ENCODE measurements at places on chromosomes 7 and 10. TPM values are rescaled to one million over a fixed set of nuclear protein-coding genes. Genes with fewer than 3 reads are reported as not detected.

DNA sequence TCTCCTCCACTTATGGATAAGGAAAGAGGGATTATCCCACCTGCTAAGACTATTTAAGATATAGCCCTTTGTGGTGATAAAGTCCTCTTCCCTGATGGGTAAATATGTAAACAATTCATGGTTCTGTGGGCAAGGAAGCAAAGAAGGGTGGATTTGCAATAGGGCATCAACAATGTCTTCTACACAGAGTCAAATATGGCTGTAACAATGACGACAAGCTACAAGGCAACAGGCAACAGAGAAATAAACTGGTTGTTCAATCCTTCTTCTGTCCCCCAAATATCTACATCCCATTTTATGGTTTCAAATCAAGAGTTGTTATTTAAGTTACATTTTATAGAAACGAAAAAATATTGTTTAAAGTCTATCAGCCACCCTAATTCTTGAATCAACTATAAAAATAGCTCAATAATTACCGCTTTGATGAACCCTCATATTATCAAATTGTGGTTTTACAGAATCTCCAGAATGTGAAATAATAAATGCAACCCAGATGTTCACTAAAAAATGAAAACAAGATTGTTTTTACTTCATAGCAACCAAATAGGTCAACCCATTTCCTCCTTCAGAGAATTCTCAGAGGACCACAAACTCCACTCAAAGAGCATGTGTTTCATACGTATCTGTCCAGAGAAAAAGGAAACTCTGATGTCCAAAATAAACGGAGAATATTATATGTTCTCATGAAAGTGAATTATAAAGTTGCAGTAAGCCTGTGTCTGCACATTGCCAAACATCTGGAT is 13.8 kb downstream of the CYTH3 start:
- DNase-seq: no peak

Gene PON1
- not detected for total RNA-seq

DNA sequence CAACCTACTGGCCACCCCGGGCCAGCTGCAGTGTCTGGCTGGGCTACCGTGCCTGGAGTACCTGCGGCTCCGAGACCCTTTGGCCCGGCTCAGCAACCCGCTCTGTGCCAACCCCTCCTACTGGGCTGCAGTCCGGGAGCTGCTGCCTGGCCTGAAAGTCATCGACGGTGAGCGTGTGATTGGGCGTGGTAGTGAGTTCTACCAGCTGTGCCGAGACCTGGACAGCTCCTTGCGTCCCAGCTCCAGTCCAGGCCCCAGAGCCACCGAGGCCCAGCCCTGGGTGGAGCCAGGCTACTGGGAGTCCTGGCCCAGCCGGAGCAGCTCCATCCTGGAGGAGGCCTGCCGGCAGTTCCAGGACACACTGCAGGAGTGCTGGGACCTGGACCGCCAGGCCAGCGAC is 4.2 kb downstream of the RARRES2 start:
- no peak for DNase-seq

Gene PNLIPRP1
- total RNA-seq: not detected

Gene UPK3B
- total RNA-seq: not detected

DNA sequence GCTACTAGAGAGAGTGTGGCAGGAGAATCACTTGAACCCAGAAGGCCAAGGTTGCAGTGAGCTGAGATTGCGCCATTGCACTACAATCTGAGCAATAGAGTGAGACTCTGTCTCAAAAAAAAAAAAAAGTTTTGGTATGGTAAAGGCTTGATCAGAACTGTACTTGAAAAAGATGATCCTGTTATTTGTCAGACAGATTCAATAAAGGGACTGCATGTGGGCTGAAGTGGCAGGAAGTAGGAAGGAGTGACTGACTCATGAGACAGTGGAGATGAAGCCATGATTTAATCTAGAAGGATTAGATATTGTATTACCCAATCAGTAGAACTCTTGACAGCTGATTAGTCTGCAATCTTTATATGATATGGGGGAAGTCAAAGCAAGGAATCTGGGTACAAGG is 2.7 kb upstream of the TMEM254 start:
- no peak for DNase-seq

- DNase-seq: no peak
Observed at GRCh38 chr7:30351724-30352123, 67.3 kb downstream of the ZNRF2 start.

Gene XRCC2
- 6.8 TPM for total RNA-seq

Gene SFTPD
- total RNA-seq: not detected

GRCh38 chr10:112454910-112455779 is 8.1 kb downstream of the VTI1A start:
- DNase-seq: no peak

GRCh38 chr10:16310440-16310839 is 126.4 kb upstream of the PTER start:
- no peak for DNase-seq

Gene TET1
- 2.0 TPM for total RNA-seq

Gene AZGP1
- total RNA-seq: 1.3 TPM

GRCh38 chr10:12031404-12031803 is 11.2 kb downstream of the UPF2 start:
- DNase-seq: no peak

GRCh38 chr10:91935886-91936285 is 12.3 kb downstream of the BTAF1 start:
- no peak for DNase-seq

DNA sequence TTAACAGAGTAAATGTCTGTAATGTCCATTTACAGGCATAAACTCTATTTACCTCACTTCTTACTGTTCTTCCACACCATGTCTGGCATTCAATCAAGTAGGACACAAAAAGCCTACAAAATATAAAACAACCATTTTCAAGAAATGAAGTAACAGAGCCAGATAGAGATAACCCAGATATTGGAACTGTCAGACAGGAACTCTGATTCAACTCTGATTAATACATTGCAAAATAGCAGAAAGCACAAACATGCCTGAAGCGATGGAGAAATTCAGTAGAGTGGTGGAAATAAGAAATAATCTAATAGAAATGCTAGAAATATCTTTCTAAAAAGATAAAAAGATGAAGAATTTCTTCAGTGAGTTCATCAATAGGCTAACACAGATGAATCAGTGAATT is 964.4 kb downstream of the PCDH15 start:
- no peak for DNase-seq

Gene NCAPG2
- total RNA-seq: 26.0 TPM

GRCh38 chr7:102180727-102181126 is 105.9 kb upstream of the SH2B2 start:
- DNase-seq: no peak

- no peak for DNase-seq
Observed at GRCh38 chr10:122884166-122884565, 4.8 kb upstream of the FAM24B start.

GRCh38 chr10:27723436-27723835 is 22.2 kb downstream of the MKX start:
- DNase-seq: peak; percentile 36

Gene SPDYE1
- not detected for total RNA-seq

Gene GBX1
- not detected for total RNA-seq

Gene PHYHIPL
- total RNA-seq: 0.06 TPM

GRCh38 chr7:83824214-83824613 is 175.3 kb upstream of the SEMA3E start:
- DNase-seq: no peak

DNA sequence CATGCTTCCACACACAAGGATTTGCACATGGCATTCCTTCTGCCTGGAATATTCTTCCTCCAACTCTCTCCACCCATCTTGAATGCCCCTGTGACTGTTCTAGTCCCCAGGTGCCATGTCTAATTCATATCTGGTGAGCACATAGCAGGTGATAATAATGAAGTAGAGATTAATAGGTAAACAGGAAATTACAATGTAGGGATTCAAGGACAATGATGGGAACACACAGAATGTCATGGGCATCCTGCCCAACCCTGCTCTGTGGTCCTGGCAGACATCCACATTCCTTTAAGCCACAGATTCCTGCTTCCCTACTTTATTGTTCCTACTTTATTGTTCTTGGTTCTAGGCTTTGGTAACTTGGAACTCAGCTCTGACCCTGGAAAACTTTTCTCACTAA is 115.8 kb downstream of the THSD7A start:
- peak; percentile 85 for DNase-seq

Gene CALML3
- total RNA-seq: not detected

- no peak for DNase-seq
Observed at GRCh38 chr10:78045237-78045636, 11.6 kb downstream of the RPS24 start.

Gene MEPCE
- total RNA-seq: 25.8 TPM

Data from H4 (cell line).